Stimulated activated CD4-positive, alpha-beta T cell treated with anti-CD3 and anti-CD28 coated beads, Interleukin-1b, Interleukin-23, amount 100 ng/mL, for 48 hours (primary cell): ENCODE measurements at places on chromosomes 5 and 9.

DNA sequence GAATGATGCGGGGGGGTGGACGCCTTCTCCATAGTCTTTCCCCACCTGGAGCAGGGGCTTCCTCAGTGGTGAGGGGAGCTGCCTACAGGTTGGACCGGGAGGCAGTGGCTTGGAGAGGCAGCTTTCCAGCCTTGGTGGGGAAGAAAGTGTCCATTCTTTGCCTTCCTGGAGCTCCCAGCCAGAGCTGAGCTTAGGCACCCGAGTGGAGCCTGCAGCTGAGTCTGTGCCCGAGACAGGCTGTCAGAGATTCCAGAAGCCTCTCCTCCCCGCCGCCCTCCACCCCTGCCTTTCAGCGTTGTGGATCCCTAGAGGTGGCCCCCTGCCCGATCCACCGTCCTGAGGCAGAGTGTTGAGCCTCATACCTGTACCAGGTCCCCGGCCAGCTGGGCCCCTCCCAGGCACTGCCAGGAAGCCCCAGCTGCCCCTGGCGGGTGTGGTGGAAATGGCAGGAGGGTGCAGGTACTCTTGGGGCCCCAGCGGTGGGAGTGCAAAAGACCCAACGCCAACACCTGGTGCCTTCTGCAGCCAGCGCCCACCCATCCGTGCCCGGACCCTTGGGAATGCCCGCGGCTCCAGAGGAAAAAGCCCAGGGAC, 112.0 kb downstream of the RXRA start:
- no peak for DNase-seq

GRCh38 chr9:94014066-94014654, 59.0 kb upstream of the BARX1 start:
- DNase-seq = no peak

DNA sequence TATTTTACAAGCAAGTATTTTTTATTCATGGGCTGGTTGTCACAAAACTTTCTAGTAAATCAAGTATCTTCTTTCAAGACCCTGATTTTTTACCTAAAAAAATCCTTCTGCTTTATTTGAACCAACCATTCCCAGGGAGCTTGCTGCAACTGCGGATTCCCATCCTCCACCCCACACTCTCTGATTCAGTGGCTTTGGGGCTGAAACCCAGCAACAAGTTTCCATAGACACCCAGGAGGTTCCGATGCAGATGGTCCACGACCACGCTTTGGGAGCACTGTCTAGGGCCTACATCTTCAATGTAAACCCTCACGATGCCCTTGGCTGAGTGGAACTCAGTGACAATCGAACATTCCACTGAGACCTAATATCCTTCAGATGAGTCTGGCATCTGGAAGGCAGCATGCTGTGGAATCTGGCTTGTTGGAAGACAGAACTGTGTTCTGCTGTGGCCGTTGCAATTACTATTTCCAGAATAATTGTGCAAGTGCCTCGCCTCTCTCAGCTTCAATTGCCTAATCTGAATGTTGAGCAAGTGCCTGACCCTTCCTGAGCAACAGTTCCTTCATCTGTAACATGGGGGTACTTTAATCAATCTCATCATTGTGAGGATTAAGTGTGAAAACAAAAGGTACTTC, 105.1 kb downstream of the INSYN2B start:
- no peak for DNase-seq

DNA sequence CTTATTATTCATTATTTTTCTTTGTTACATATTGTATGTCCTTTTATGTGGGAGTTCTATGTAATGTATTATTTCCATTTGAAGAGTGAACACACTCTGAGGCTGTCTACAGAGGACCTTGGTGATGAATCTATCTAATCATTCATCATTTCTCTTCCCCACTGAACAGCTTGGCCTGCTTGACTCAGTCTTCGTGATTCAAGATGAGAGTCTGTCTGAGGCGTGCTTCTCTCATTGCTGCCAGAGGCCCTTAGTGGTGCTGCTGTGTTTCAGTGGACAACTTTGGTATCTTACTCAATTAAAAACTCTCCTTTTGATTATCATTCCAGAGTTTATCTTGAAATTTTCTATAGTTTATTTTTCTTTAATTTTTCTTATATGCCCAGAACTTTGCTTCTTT, 318.1 kb upstream of the DAB2 start:
- no peak for DNase-seq

DNA sequence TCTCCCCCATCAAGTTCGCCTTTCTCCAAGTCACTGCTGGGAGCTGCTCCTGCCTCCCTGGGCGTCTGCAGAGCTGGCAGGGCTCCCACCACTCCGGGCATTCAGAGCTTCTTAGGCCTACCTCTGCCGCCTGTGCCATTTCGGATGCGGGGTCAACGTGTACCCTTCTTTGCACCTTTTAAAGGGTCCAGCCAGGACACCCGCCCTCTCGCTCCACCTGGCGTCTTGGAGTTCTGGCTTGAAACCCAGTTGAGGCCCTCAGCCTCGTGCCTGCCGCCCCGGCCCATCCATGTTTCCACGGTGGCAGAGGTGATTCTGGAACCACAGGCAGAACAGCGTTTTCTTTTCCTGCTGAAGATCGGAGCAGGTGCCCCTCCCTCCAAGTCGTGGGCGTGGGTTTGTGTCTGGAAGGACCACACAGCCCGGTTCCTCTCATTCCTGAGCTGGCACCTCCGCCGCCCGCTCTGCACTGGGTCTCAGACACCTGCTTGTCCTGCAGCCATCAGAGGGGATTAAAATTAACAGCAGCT, 32.9 kb downstream of the NDUFS6 start:
- DNase-seq = no peak

- no peak for DNase-seq
Measured at GRCh38 chr9:17402309-17402708, 176.6 kb upstream of the SH3GL2 start.

GRCh38 chr5:15772131-15772530, 272.2 kb downstream of the FBXL7 start:
- no peak for DNase-seq

DNA sequence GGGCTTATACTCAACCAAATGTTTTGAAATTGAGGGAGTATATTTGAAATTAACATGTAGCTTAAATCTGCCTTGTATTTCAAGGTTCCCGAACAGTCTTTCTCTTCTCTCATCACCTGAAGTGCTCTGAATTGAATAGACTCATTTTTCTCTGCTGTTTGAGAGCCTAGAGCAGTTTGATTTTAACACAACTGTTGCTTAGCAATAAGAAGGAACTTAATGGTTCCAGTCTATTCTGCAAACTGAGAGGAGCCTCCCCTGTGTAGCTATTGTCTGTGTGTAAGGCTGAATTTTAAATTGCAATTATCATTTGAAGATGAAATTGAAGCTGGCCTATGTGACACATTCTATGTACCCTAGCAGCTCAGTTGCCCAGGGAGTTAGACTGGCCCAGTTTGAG, 87.1 kb upstream of the CKMT2 start:
- DNase-seq = no peak

- DNase-seq = no peak
Measured at GRCh38 chr5:34057118-34057517, 14.1 kb upstream of the C1QTNF3 start.

GRCh38 chr5:40333459-40334241, 346.1 kb upstream of the PTGER4 start:
- DNase-seq = peak; percentile 34

DNA sequence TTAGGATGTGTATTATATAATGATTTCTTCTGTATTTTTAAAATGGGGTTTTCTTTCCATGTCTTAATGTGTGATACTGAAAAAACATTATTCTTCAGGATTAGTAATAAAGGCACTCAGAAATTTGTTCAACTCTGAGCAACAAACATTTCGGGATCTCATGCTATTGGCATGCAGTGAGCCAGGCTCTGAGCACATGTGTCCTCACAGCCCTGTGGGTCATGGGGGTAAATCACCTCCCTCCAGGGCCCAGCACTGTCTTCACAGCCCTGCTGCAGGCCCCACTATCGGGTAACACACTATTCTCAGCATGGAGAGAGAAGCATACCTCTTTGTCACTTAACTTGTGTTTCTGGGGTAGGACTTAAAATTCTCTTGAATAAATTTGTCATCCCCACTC, 14.0 kb downstream of the TMEM174 start:
- no peak for DNase-seq

DNA sequence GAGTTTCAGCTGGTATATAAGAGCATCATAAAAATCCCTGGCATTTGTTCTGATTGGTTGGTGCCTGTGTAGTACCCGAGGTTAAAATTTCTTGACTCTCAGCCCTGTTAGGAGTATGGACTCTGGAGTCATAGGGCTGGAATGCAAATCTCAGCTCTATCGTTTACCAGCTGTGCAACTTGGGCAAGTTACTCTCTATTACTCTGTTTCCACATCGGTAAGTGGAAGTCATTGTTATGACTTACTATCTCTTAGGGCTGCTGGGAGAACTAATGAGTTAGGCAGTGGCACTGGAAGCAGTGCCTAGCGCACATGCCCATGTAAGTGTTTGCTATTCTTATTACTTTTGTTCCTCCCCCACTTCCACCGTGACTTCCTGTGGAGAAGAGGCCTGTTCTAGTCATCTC, 141.6 kb downstream of the BOD1 start:
- DNase-seq = no peak

- no peak for DNase-seq
Measured at GRCh38 chr9:98867429-98868168, 60.1 kb downstream of the GALNT12 start.

DNA sequence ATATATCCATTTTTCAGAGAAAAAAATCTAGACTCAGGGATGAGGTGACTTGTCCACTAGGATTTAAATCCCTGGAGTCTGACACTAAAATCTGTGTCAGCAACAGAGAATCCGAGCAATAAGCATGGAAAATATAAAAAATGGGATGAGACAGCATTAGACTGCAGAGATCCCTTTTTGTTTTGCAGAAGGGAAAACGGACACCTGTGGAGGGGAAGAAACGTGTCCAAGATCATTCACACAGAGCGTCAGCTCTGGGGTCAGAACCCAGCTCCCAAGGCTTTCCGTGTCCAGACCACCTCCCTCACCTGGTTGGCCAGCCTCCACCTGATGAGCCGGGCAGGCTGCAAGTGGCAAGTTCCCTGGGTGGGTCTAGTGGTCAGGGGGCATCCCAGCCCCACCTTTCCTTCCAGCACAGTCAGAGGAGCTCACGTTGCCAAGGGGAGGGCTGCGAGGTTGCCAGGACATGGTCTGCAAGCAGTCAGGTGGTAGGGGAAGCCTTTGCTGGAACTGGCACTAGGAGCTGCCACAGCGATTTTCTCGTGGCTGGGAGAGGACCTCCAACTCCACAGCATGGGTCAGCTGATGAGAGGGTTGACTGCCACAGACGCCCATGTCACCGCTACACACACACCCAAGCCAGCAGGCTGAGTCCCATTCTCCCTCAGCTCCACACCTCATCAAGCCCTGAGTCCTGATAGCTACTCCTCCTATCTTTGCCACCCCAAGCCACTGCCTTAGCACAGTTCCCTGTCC, 65.9 kb upstream of the CPLX2 start:
- DNase-seq = no peak

DNA sequence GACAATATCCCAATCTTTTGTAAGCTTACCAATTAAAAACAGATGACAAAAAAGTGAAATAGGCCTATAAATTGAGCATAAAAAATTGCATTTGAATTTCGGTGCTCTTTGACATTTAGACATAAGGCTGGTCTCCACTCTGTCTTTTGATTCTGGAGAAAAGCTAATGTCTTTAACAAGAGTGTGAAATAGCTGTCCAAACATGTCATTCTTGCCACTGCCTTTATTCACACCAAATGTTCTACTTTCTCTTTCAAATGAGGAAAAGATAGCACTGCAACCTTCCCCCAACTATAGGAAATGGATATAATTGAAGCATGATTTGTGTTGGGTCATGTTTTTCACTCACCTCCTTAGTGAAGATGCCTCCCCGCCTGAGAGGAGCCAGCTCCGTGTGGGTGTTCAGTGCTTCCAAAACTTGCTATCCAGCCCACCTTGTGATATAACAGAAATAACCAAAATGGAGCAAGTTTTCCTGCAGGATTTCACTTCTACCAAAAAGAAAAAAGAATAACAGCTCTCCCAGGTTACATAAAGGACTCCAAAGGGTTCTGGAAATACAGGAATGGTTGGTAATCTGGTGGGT, 55.2 kb upstream of the STK32A start:
- DNase-seq = no peak

GRCh38 chr5:102603670-102604069, 104.9 kb upstream of the SLCO6A1 start:
- no peak for DNase-seq

DNA sequence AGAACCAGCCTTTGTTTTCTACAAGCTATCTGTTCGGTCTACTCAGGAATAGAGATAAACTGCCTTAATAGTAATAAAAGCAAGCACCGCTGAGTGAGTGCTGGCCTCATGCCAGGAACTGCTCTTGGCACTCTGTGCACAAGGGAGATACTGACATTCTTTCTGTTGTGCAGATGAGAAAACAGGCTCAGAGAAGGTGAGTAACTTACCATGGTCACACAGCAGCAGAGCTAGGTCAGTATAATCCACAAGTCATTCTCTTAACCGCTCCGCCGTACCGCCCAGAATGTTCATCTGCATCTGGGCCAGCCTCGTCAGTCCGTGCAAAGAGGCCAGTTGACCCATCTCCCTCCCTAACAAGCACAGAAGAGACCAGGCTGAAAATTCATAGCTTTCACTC, 27.4 kb downstream of the QRFP start:
- no peak for DNase-seq

- DNase-seq = no peak
Measured at GRCh38 chr5:531101-531748, 7.0 kb upstream of the SLC9A3 start.

DNA sequence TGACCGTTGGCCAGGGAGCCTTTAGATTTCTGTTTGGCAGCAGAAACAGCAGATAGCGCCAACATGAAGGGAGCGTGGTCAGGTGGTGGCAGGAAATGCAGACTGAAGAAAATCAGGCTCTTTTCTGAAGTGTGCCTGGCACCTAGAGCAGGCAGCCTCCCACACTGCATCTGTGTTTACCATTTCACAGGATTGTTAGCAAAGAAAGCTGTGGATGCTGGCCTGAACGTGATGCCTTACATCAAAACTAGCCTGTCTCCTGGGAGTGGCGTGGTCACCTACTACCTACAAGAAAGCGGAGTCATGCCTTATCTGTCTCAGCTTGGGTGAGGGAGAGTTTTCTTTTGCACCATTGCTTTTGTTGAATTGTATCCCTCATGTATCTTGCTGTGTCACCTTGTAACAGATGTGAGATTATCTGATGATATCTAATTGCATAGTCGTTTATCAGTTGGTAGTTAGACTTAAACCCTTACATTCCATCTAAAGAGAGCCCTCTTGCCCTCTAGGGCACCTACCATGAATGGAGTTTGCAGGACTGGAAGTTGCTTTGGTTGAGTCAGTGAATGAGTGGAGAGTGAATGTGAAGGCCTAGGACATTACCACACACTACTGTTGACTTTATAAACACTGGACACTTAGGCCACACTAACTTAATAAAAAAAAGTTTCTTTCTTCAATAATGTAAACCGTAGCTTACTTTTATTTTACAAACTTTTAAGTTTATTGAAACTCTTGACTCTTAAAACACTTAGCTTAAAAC, 42.8 kb downstream of the ACO1 start:
- DNase-seq = no peak

GRCh38 chr5:147782110-147783028, at the start of gene JAKMIP2:
Gene JAKMIP2, minus strand, starts transcription at chr5:147782728. Its CDS starts 110,922 bp downstream, at chr5:147671806.
- DNase-seq = peak; percentile 85
